ENCODE measurements at places on chromosomes 12 and 14.

GRCh38 chr12:72053604-72054003 is 115.0 kb downstream of the TPH2 start:
- DNase-seq = no peak

DNA sequence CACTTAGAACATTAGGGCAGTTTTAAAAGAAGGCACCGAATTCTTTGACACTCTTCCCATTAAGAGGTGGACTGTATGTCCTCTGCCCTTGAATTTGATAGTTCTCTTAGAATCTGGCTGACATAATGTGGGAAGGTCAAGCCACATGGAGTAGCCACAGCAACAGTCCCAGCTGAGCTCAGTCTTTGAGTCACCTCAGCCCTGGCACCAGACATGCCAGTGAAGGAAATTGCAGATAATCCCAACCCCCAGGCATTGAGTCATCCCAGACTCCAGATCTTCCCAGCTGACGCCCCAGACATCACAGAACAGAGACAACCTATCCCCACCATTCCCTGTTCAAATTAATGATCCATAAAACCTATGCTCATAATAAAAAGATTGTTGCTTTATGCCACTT is 83.4 kb downstream of the GTF2A1 start:
- no peak for DNase-seq

GRCh38 chr14:97104029-97104428 is 306.8 kb downstream of the VRK1 start:
- no peak for DNase-seq

GRCh38 chr12:26761775-26762174 is 71.2 kb downstream of the ITPR2 start:
- DNase-seq = no peak

- DNase-seq = no peak
These were observed 59.6 kb downstream of the KLRG1 start for GRCh38 chr12:9048930-9049329.

All from liver (tissue), 10 donors.